ENCODE measurements at places on chromosomes 7 and 10.
A peak's percentile ranks its signal among the peaks of the same experiment; 100 is the strongest.

GRCh38 chr10:31064348-31064747 is 32.7 kb upstream of the ZNF438 start:
- peak; percentile 67 for DNase-seq

DNA sequence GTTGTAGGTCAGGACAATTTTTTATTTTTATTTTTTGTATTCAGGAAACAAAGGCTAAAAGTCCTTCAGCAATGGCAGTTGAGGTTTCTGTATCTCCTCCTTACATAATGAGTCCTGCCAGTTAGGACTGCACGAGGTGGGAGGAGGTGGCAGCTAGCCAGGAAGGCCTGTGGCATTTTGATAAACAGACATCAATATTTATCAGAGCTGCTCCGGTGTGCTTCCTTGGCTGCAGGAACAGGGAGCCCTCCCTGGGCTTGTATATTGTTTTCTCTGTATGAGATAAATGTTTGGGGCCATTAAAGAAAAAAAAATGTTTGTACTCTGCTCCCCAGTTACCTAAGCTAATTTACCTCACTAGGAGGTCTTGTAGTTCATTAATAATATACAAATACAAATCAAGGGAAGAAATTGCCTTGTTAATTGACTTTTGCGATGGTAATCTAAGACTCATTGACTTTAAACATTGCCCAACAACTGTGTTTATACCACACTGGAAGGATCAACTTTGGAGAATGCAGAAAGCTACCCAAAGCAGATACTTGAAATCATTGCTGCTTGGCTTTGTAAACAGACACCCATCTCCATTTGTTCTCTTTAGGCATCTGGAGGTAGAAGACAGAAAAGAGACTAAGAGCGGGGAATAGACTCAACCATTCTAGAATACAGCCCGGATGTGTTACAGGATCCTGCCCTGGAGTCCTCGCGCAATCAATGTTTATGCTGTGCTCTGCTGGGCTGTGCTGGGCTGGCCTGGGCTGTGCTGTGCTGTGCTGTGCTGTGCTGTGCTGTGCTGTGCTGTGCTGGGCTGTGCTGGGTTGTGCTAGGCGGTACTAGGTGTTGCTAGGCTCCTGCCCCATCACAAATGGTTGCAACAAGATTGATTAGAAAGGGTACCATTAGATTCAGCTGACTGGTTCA is 36.5 kb upstream of the PDZD8 start:
- no peak for DNase-seq

- DNase-seq = no peak
Measured at GRCh38 chr7:138196971-138197896, 121.0 kb downstream of the AKR1D1 start.

DNA sequence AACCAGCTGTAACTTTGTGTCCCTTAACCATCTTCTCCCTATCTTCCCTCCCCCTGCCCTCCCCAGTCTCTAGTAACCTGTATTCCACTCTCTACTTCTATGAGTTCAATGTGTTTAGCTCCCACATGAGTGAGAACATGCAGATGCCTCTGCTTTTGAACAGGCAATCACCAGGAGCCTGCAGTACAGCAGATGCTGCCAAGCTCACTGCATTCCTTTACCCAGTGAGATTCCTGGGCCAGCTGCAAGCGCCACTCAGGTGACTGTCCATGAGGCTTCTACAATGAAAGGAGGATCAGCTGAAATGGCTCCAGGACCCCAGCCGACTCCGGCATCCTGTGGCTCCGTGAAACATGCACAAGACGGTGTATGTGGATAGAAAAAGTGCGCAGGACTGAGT is 15.7 kb downstream of the GRID1 start:
- DNase-seq = no peak

- DNase-seq = no peak
Measured at GRCh38 chr10:31320550-31321211, 1.7 kb downstream of the ZEB1 start.
